ENCODE measurements at places on chromosomes 7 and 10. TPM values are rescaled to one million over a fixed set of nuclear protein-coding genes. Genes with fewer than 3 reads are reported as not detected.
A peak's percentile ranks its signal among the peaks of the same experiment; 100 is the strongest.

DNA sequence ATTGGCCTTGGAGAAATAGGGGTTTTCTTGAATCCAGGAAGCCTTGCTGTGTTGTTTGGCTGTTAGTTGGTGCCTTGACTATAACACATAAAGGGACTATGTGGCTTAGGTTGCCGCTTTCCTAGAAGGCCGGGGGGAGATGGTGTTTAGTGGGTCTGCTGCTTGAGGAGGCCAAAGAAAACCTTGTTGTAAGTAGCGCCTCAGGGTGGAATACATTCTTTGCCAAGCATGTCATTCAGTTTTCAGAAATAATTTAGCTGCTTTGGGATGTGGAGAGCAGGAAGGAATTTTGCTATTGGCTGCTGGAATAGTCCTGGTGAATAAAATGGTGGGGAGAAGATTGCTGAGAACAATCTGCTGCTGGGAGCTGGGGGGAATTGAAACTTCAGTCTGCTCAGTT, 132.9 kb upstream of the WNT16 start:
- DNase-seq = no peak
- no peak overlapping the region for H3K27ac ChIP-seq
- no peaks in the 10 kb centered on the region for H3K27me3 ChIP-seq
- H3K4me1 ChIP-seq = peaks cover 2% of the 10 kb centered on the region
- no peak overlapping the region for H3K4me3 ChIP-seq

DNA sequence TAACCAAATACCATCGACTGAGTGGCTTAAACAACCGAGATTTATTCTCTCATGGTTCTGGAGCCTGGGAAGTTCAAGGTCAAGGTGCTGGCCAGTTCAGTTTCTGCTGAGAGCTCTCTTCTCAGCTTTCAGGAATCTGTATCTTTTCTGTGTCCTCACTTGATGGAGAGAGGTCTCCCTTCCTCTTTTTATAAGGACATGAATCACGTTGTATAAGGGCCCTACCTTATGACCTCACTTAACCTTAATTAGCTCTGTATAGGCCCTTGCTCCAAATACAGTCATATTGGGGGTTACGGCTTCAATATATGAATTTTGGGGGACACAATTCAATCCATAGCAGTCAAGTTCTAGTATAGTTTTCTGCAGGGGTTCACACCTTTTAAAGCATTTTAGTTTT, 135.2 kb upstream of the ADO start:
- H3K4me1 ChIP-seq = no peaks in the 10 kb centered on the region
- H3K27ac ChIP-seq = no peak overlapping the region
- no peaks in the 10 kb centered on the region for H3K36me3 ChIP-seq

DNA sequence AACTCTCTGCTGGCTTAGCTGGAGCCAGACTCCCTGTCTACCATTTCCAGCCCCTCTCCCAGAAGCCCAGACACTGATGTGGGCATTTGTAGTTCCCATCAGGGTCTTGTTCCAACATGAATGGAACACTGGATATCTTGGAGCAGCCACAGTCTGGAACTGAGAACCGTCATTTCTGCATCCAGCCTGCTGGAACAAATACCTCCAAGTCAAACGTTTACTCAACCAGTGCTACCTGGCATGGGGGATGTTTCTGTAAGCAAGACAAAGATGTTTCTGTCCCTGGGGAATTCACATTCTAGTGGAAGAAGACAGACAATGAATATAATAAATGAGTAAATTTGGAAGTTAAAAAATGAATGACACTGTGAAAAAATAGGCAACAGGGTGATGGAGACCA, 70.8 kb upstream of the ZNF438 start:
- H3K4me3 ChIP-seq = no peak overlapping the region
- H3K27ac ChIP-seq = no peak overlapping the region
- H3K36me3 ChIP-seq = no peaks in the 10 kb centered on the region
- H3K4me1 ChIP-seq = no peaks in the 10 kb centered on the region
- no peak for DNase-seq

DNA sequence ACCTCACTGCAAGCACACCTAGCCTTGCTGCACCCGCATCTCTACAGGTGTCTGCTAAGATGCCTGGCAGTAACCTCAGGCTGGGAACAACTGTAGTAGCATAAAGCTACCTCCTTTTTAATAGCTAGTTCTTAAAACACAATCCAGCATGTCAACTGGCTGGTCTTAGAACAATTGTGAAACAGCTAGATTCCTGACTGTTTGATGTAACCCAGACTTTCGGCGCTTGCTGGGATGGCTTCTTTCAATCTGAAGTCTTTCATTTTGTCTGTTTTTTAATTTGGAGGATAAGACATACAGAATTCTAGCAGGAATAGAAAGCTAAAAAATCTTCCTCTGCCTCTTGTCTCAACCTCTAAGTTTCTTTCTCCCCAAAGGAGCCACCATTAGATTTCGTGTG, 59.8 kb downstream of the GSDME start:
- H3K27me3 ChIP-seq = no peaks in the 10 kb centered on the region
- no peak overlapping the region for H3K27ac ChIP-seq
- no peaks in the 10 kb centered on the region for H3K36me3 ChIP-seq
- H3K4me3 ChIP-seq = no peak overlapping the region

DNA sequence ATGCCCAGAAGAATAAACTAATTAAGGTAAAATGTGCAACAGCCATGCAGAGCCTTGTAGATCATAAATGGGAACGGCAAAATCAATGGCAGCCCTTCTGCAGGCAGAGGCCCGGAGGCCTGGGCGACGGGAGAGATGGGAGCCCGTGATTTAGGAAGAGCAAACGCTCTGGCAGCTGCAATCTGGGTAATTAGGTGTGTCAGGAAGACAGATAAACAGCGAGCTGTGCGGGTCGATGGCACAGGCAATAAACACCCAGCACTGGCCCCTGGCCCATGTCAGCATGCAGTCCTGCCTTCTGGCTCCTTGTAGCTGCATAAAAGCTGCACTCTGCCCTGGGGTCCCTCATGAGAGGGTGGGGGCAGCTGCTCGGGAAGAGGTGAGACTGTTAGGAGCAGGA, 78.0 kb downstream of the GOLGA7B start:
- H3K27ac ChIP-seq = no peak overlapping the region
- H3K36me3 ChIP-seq = no peaks in the 10 kb centered on the region
- peaks cover 27% of the 10 kb centered on the region for H3K27me3 ChIP-seq
- no peaks in the 10 kb centered on the region for H3K4me1 ChIP-seq
- H3K4me3 ChIP-seq = no peak overlapping the region

- no peaks in the 10 kb centered on the region for H3K27me3 ChIP-seq
- H3K27ac ChIP-seq = no peak overlapping the region
- no peak overlapping the region for H3K4me3 ChIP-seq
- no peaks in the 10 kb centered on the region for H3K4me1 ChIP-seq
Measured at GRCh38 chr10:132679640-132680039, 106.3 kb downstream of the NKX6-2 start.

DNA sequence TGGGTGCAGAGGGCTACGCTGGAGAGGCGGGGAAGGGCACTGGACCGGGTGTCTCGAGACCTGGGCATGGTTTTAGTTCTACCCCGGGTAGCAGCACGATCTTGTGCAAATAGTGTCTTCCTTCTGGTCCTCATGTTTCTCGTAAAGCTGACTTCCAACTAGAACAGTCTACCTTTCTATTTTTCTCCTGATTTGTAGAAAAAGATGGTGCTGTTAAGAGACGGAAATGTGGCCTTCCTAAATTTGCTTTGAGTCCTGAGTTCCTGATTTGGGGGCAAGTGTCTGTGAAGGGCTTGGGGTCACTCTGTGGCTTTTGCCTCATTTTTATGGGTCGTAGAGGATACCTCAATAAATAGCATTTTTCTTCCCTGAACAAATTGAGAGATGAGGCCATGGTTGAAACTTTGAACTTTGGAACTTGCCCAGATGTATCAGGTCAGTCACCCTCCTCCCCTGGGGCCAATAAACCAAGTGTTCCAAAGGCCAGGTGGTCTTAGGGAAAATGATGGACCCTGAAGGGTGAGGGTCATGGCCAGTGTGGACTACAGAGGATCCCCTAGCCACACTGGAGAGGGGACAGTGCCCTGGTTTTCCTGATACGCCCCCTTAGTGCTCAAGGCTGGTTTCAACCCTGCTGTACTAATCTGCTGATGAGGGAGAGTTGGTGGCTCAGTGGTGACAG, 45.2 kb downstream of the GRK5 start:
- no peak for DNase-seq
- no peaks in the 10 kb centered on the region for H3K27me3 ChIP-seq
- peaks cover 3% of the 10 kb centered on the region for H3K36me3 ChIP-seq
- peaks cover 27% of the 10 kb centered on the region for H3K4me1 ChIP-seq
- peak overlapping the region; percentile 84 for H3K27ac ChIP-seq
- no peak overlapping the region for H3K4me3 ChIP-seq

- no peaks in the 10 kb centered on the region for H3K27me3 ChIP-seq
- H3K4me1 ChIP-seq = peaks cover 2% of the 10 kb centered on the region
- H3K27ac ChIP-seq = no peak overlapping the region
- H3K36me3 ChIP-seq = no peaks in the 10 kb centered on the region
- H3K4me3 ChIP-seq = no peak overlapping the region
Measured at GRCh38 chr10:9449530-9449929, 1395.0 kb downstream of the GATA3 start.

- H3K27ac ChIP-seq = no peak overlapping the region
- H3K4me1 ChIP-seq = no peaks in the 10 kb centered on the region
- no peak overlapping the region for H3K4me3 ChIP-seq
Measured at GRCh38 chr10:15847481-15847880, 12.8 kb downstream of the MINDY3 start.

- DNase-seq = no peak
- H3K4me1 ChIP-seq = peaks cover 5% of the 10 kb centered on the region
- peaks cover 27% of the 10 kb centered on the region for H3K27me3 ChIP-seq
- no peak overlapping the region for H3K4me3 ChIP-seq
- H3K27ac ChIP-seq = no peak overlapping the region
Measured at GRCh38 chr10:110171032-110171431, 36.4 kb upstream of the MXI1 start.

The PAPOLB gene
- 0.25 TPM for total RNA-seq

The DGKI gene
- total RNA-seq = 0.52 TPM

The CLRN3 gene
- not detected for total RNA-seq

The FAM25A gene
- not detected for total RNA-seq

The KIFBP gene
- total RNA-seq = 27.9 TPM

The DRGX gene
- total RNA-seq = not detected

The TMEM254 gene
- 22.1 TPM for total RNA-seq

The TNS3 gene
- total RNA-seq = 140 TPM
